ENCODE measurements at places on chromosomes 11 and 22. TPM values are rescaled to one million over a fixed set of nuclear protein-coding genes. Genes with fewer than 3 reads are reported as not detected.

The CACNA1I gene
- total RNA-seq, result 0.05 TPM

The PATE4 gene
- not detected for total RNA-seq

The ENTHD1 gene
- not detected for total RNA-seq

The FAT3 gene
- 0.32 TPM for total RNA-seq
